ENCODE measurements at places on chromosomes 5 and 9.
A peak's percentile ranks its signal among the peaks of the same experiment; 100 is the strongest.

DNA sequence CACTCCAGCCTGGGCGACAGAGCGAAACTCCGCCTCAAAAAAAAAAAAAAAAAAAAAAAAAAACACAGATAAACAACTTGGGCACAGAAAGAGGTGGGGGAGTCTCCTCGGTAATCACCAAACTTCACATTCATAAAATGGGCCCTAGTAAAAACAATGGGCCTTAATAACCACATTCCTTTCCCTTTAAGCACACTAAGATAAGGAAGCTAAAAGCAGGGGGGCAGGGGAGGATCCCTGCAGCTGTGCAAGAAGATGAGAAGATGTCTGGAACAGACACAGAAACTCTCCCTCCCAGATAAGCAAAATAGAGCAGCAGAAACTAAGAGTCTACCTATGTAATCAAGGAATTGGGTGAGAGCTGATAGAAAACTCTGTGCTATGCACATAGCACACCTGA is 111.2 kb upstream of the FAM174A start:
- DNase-seq, result no peak

- DNase-seq, result no peak
These were observed 21.6 kb downstream of the FOXE1 start for GRCh38 chr9:97874624-97875023.

GRCh38 chr5:634191-634590 is 22.1 kb downstream of the CEP72 start:
- DNase-seq, result no peak

GRCh38 chr5:1017691-1018455 is 9.3 kb downstream of the NKD2 start:
- DNase-seq, result no peak

DNA sequence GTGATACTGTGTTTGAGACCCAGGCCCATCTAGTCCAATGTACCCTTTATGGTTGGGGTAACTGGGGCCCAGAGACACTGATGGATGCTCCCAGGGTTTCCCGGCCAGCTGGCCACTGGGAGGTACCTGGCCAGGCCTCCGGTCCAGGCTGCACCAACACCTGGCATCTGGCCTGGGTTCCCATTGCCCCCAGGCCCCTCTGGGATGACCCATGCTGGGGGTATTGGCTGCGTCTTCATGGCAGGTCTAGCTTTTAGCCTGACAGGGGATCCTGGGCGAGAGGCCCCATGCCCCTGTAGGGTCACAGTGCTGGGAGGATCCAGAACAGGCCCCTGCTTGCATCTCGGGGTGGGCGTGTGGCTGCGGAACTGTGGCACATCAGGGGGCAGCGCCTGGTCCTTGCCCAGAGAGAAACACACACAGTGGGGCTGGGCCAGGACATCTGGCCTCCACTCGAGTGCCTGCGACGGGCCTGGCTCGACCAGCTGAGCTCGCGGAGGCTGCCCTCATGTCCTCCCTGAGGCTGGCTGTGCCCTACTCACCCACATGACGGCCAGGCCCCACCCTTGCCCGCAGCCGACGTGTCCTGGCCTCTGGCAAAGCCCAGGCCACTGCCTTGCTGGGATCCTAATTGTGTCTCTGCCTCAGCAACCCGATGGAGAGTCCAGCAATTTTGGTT is 21.5 kb upstream of the COL5A1 start:
- no peak for DNase-seq

GRCh38 chr5:124671193-124671592 is 75.2 kb downstream of the ZNF608 start:
- no peak for DNase-seq

GRCh38 chr9:93978551-93978950 is 23.4 kb upstream of the BARX1 start:
- no peak for DNase-seq

DNA sequence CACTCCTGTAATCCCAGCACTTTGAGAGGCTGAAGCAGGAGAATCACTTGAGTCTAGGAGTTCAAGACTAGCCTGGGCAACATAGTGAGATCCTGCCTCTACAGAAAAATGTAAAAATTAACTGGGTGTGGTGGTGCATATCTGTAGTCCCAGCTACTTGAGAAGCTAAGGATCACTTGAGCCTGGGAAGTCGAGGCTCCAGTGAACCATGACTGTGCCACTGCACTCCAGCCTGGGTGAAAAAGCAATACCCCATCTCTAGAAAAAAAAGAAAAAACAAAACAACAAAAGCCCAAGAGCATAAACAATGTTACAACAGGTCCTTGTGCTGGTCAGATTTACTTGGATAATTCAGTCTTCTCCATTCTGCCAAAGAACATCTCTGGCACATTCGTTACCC is 44.3 kb upstream of the TGFBR1 start:
- no peak for DNase-seq

GRCh38 chr9:106675780-106676179 is 187.2 kb upstream of the ZNF462 start:
- DNase-seq, result no peak

DNA sequence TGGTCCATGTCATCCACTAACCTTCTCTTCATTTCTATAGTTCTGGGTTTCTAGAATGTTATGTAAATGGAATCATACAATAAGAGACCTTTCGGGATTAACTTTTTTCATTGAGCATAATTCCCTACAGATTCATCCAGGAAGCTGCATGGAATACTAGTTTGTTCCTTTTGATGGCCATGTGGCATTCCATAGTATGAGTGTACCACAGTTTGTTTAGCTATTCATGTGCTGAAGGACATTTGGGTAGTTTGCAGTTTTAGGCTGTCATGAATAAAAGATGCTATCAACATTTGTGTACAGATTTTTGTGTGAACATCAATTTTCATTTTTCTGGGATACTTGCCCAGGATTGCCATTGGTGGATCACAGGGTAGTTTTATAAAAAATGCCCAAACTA is 6.8 kb upstream of the SPTLC1 start:
- no peak for DNase-seq

GRCh38 chr9:29778281-29778849 is 2205.1 kb upstream of the C9orf72 start:
- DNase-seq, result no peak

DNA sequence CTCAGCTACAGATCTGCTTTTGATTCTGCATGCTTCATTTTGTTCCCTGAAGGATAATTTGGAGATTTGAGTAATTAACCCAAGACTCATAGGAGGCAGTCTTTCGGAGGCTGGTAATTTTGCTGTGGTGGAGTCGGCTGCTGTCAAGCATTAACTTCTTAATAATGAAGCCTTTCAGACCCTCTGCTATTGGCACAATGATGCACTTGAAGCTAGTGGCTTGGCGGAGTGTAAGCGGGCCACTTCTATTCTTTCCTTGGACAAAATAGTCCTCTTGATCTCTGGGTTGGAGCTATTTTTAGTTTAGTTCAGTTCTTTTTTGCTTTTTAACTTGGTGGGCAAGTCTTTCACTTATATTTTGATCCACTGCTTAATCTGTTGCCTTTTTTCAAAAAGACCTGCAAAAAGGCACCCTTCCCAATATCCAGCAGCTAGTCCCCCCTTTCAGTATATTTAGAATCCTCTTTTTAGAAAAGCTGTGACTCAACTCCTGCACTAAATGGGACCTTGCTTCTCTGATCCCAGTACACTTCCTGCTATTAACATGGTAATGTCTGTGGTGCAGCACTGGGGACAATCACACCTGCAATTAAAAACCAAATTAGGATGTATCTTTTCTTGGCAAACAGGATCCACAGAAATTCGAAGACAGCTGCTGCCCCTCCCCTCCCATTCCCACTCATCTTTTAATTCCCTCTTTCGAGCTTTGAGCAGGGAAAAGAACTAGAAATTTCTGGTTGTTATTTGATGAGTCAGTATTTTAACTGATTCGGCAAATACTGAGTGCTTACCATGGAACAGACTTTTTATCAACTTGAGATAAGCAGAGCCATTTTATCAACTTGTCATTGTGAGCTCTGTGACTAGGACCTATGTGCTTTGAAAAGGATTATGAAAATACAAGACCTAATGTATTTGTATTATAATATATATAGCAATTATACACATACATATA is 169.4 kb upstream of the ANKRD55 start:
- DNase-seq, result no peak

DNA sequence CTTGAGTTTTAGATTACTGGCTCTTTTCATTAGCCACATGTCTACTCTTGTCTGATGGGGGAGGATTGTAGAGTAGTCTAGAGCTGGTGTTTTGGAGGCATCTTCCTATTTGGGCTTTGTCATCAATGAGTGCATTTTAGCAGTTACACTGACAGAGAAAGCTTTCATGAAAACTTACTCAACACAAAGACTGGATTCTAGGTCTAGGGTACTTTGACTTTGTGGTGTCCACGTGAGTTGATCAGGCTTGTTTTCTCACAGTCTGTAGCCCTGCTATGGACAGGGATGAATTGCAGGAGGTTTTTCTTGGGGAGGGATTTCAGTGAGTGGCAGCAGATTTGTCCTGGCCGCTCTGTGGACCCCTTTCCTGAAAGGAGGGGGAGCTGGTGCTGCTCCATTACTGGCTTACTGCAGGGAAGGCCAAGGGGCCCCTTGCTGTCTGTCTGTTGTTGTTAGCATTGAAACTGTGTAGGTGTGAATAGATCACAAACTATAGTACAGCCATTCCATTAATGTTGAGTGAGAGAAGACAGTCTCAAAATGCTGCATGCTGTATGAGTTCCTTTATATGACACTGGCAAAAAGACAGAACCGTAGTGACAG is 6.6 kb downstream of the TRIO start:
- no peak for DNase-seq

DNA sequence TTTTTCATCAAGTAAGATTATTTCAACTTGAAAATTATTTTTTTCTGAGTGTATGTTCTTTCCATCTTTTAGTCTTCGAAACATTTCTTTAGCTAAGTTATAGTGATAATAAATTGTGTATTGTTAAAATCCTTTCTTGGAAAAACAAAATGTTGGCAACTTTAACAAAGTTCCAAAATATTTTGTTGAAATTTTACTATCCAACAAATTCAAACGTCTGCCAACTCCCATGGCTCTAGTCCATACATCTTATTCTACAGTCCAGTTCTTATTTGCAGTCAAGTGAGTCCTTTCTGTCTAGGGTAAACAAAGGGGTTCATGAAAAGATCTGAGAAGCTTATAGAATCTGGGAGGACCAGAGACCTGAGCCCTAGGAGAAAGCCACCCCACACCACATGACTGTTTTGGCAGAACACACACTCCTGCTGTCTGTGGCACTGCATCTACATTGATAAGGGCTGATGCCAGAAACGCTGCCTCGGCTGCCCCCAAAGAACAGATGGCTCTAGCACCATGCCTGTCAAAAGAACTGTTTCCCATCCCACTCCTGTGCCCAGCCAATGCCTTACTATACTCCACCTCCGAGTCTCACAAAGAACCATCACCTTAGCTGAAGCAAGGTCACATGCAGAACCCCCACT is 47.5 kb downstream of the FEM1C start:
- DNase-seq, result peak; percentile 51

GRCh38 chr9:133703591-133704399 is 34.4 kb downstream of the SARDH start:
- no peak for DNase-seq

DNA sequence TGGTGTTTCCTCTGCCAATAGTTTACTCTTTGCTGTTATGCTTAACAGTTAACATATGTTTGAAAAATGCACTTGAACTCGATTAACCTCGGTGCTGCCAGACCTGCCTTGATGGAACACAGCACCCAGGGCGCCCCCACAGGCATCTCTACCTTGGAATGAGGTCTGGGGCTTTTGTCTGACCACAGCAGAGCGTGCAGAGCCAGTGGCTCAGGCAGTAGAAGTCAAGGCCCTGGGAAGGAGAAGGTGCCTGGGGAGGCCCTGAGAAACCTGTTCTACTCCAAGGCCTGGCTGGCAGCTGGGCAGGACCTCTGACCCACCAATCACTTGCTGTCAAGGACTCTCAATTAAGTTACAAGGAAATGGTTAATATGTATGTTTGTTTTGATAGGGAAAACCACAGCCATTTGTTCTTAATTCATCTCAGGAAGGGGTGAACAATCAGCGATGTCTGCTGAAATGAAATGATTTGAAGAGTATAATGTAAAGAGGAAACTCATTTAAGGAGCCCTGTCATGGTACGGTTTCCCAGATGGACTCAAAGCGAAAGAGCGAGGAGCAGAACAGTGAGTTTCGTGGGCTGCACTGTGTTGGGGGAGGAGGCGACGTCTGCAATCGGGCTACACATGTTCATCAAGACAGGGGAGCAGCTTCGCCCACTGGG is 21.9 kb downstream of the MACROH2A1 start:
- DNase-seq, result no peak

GRCh38 chr5:38079620-38080402 is 178.5 kb upstream of the EGFLAM start:
- no peak for DNase-seq

- no peak for DNase-seq
These were observed 27.8 kb upstream of the ARAP3 start for GRCh38 chr5:141709699-141710267.

GRCh38 chr5:133114166-133114932 is 62.5 kb downstream of the HSPA4 start:
- DNase-seq, result no peak

DNA sequence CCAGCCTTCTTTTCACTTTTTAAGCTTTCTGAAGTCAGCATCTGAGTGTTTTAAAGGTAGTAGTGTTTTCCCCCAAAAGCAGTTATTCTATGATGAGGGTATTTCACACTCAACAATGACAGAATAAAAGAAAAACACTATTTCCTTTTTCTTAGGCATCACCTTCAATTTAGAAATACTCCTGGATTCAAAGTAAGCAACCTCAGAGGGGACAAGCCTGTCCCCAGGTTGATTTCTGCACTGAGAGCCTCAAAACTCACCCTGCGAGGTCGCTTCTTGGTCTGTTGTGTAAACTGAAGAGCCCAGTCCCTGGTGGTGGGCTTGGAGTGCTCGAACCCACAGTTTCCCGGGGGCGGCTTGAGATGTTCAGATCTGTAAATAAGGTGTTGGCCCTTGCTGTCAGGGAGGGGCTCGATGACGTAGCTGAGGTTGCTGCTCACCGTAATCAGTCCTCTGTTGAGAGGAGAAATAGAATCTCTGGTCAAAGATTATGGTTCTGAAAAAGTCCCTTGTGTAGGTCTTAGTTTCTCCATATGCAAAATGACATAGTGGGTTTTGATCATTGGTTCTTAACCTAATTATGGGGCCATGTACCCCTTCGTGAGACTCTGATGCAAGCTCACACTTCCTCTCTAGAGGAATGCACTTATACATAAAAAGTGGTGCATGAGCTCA is 55.9 kb downstream of the ADAM19 start:
- DNase-seq, result no peak

GRCh38 chr9:123952641-123953495 is 22.9 kb upstream of the DENND1A start:
- DNase-seq, result no peak

Data from hematopoietic multipotent progenitor cell treated with erythropoietin and hydrocortisone succinate and interleukin-3 and kit ligand, for 17 days (in vitro differentiated cells).